ENCODE measurements at places on chromosomes 13 and 19.

DNA sequence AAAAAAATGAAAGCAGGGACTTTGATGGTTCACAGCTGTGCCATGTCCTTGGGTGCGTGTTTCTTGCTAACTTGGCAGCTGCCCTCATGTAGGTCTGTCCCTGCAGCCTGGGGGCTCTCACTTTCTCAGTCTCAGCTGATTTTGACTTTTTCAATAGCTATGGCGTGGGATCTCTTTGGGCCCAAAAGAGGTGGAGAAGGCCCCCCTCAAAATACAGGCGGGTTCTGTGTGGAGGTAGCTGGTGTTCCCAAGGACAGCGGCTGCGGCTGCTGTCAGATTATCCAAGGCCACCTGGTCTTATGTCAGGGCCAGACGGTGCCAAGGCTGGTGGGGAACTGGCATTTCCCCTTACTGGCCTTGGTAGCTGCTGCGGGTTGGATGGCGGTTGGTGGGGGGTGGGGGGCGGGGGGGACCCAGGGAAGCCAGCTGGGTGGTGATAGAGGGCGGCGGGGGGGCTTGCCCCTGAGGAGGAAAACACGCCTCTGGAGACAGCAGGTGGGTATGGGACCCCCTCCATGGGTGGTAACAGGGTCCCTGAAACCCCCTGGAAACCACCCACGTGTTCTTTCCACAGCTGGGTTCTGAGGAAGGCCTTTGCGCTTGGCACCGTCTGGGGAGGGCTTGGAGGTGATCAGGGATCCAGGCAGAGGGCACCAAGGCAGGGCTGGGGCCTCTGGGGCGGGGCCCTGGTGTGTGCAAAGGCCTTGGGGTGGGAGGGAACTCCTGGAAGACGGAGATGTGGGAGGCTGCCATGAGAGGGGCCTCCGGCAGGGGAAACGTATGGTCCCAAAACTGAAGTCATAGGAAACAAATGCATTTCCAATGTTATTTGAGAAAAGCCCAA is 4.1 kb downstream of the TIMM13 start:
- no peak for DNase-seq

DNA sequence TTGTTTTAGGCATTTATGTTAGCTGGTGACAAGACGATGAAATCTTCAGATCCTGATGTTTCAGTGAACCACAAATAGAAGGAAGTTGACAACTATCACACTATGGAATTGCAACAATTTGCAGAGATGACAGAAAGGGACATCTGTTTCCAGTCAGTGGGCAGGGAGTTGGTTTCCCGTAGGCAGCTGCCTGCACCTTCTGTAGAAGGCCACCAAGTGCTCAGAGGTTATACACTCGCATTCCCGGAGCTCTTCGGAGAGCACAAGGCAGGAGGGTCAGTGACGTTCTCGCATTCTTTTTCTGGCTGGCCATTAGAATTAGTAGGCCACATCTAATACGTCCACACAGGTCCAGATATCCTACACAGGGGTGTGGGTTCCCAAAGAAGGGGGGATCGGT is 129.4 kb downstream of the SHISA2 start:
- DNase-seq: no peak

GRCh38 chr19:30350692-30351663 is 21.2 kb upstream of the ZNF536 start:
- DNase-seq: no peak

DNA sequence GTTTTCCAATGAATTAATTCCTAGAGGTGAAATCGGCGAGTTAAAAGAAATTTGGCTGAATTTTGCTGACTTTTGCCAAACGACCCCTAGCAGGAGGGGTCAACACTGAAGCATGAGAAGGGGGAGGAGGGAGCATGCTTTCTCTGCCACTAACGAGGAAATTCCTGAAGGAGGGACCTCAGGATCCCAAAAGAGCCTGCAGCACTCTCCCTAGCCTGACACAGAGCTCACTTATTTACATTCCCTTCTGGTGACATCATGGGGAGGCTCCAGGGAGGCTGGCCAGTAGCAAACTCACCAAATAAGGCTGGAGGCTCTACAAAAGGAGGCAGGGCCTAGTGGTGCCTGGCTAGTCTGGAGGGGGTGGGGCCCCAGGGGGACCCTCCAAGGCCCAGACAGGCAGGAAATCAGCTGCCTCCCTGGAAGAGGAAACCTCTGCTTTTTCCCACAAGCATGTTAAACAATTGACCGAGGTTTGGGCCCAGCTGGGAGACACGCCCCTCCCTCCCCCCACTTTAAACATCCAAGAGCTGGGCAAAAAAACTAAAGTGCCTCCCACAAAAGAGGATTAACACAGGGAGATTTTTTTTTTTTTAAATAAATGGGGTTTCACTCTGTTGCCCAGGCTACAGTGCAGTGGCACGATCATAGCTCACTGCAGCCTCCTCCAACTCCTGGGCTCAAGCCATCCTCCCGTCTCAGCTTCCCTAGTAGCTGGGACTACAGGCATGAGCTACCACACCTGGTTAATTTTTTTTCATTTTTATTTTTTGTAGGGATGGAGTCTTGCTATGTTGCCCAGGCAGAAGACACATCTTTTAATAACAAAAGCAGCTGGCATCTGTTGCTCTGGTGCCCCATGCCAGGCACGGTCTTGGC is 2.1 kb downstream of the DAPK3 start:
- DNase-seq: peak; percentile 49

DNA sequence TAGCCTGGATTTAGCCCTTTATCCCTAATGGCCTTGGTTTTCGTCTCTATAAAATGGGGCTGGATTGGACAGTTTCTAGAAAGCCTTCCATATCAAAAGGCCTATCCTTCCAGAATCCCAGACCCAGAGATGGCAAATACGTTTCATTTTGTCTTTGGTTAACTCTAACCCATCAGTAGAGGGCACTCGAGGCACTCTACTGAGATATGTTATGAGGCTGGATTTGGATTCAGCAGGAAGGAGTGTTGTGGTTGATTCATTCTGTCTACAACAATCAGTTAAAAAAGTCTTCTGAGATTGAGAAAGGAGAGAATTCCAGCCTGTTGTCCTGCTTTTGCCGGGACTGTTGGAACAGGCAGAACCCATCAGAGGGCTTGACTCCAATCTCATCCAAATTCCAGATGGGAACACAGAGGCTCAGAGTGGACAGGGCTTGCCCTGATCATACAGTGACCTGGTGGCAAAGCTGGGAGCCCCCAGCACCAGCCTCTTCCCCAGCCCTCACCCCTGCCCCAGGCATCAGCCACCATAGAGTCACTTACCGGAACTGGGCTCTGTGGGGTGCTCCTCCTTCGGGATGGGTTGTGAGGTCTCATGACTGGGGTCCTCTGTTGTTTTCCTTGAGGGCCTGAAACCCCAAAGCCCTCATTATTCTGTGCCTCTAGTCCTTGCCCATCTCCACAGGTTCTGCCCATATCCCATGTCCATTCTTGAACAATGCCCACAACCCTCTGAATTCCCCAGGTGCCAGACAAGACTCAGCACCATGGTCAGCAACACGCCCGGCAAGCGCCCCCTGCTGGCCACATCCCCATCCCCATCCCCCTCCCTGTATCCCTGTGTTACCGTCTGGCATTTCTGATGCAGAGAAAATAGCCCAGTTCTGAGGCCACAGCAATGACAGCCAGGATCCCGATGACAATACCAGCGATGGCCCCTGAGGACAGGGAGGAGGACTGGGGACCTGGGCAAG is 12.3 kb upstream of the ZNF180 start:
- peak; percentile 84 for DNase-seq

DNA sequence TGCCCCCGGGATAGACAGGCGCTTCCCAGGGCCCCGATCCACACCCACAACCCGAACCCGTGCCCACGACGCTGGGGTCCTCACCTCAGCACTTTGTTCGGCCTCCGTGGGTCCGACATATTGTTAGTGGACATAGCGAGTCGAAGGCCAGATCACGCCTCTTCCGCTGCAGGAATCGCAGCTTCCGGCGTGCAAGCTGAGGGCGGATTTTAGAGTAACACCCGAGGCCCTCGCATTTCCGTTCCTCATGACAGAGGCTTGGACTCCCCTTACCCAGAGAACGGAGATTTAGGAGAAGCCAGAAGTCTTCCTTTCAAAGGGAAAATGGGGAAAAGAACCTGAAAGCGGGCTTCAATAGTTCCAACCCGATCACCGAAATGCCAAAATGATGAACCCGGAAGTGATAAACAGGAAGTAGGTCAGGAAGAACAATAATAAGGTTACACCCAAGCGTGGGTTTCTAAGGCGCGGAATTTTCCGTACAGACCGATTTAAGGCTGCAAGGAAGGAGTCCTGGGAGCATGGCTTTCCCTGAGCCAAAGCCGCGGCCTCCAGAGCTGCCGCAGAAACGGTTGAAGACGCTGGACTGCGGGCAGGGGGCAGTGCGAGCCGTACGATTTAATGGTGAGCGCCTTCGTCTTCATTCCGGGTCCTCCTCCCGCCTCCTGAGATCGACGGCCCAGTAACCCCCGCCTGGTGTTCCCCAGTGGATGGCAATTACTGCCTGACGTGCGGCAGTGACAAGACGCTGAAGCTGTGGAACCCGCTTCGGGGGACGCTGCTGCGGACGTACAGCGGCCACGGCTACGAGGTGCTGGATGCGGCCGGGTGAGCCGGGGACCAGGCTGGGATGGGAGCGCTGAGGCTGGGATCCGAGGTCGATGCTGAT is 2.9 kb downstream of the WDR83 start:
- peak; percentile 75 for DNase-seq

All from HT-29 (cell line).